EL (cell line): ENCODE measurements at places on chromosomes 2 and 18.
A peak's percentile ranks its signal among the peaks of the same experiment; 100 is the strongest.

- DNase-seq: no peak
These were observed 21.9 kb downstream of the FAM124B start for GRCh38 chr2:224379986-224380385.

DNA sequence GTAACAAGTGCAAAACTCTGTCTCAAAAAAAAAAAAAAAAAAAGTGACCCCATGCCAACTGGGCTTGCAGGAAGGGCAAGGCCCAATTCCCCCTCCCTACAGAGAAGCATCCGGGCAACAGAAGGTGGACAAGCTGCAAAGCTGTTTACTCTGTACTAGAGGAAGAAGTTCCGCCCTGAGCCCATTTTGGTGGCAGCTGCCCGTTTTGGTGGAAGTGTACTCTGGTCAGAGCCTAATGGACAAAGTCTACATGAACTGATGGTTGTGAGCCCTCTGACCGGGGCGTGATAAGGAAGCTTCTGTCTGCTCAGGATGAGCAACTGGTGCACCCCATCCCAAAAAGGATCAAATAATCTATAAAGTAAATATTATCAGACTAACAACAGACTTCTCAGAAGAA lies 65.0 kb downstream of the TRAPPC8 start:
- DNase-seq: no peak

- DNase-seq: no peak
These were observed 109.1 kb downstream of the HDAC4 start for GRCh38 chr2:239291475-239292350.

DNA sequence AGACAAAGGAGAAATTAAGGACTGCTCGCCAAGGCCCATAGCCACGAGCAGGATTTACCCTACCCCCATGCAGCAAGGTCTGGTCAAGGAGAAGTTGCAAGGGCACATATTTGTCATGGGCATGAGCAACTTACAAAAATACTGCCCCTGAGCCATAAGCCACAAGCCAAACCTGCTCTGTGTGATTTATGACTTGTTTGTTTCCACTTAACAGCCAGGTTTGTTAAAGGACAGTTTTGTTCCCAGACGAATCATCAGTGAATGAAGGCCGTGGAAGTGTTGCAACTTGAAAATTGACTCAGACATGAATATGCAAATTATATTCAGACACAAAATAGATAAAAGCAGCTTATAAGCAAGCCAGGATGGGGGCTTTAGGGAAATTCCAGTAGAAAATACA lies 31.3 kb upstream of the EVA1A start:
- DNase-seq: peak; percentile 87

DNA sequence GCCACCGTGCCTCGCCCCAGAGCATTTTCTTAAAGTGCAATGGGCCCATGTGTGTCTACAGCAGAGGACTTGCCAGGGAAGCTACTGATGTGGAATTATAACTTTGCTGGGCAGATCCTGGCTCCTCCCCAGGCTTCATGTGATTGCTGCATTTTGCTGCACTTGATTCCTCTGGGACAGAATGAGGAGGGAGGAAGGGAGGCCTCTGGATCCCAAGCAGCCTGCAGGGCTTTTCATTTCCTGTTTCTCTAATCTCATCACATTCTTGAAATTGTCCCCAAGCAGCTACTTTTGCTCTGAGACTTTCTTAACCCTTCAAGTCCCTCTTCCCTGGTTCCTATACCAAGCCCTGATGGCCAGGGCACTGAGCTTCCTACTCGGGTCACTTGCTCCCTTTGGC lies 134.4 kb upstream of the SEC11C start:
- peak; percentile 84 for DNase-seq

DNA sequence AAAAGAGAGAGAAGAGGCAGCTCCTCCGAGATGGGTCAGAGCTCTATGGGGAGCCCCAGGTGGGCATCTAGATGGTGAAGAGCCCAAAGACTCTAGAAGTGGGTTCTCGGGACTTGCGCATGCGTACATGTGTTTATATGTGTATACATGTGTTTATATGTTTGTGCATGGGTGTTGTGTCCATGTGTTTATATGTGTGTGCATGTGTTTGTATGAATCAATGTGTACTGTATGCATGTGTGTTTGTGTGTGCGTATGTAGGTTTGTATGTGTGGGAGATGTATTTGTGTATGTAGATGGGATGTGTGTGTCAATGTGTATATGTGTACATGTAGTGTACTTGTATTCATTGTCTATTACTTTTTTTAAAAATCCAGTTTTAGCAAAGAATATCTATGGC lies 25.6 kb downstream of the DNPEP start:
- no peak for DNase-seq
